Dermis microvascular lymphatic vessel endothelial cell (primary cell): ENCODE measurements at places on chromosomes 3 and 15. TPM values are rescaled to one million over a fixed set of nuclear protein-coding genes. Genes with fewer than 3 reads are reported as not detected.

Gene C3orf20
- total RNA-seq: not detected in 2 replicates

Gene ZNF662
- total RNA-seq: 1.0 and 2.4 TPM in 2 replicates

Gene PRKCD
- 1.9 and 3.0 TPM in 2 replicates for total RNA-seq

Gene SCAANT1
- not detected in 2 replicates for total RNA-seq

Gene SPTBN5
- 0.63 and 2.7 TPM in 2 replicates for total RNA-seq

Gene HTR3E
- not detected in 2 replicates for total RNA-seq

Gene MORC1
- total RNA-seq: not detected in 2 replicates

Gene PRRT3
- total RNA-seq: 0.51 and 0.63 TPM in 2 replicates

Gene BFSP2
- not detected in 2 replicates for total RNA-seq

Gene SERPINI2
- total RNA-seq: not detected in 2 replicates

Gene C3orf22
- not detected in 2 replicates for total RNA-seq

- no peak for DNase-seq
Observed at GRCh38 chr3:140424211-140424610, 253.7 kb upstream of the TRIM42 start.

DNA sequence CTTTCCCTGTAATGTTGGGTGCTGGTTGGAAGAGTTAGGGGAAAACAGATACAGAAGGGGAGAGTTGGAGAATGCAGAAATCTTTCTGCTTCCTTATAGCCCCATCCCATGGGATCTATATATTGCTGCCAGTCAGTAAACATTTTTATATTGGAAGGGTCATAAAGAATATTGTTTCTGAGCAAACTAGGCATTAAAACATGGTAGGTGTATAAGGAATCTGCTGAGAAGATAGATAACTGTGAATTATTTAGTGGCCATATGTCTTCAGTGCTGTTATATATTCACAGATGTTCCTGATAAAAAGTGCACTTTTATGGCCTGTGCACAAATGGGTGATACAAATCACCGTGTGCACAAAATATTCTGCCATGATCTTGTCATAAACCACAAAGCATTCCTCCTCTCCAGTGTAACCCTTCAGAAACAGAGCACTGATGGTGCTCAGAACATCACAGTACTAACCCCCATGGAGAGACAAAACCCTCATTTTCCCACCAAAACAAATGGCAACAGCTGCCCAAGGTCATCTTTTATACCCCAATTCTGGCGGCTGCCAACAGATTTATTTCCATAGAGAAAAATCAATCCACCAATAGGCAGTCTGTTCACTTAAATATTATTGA is 269.3 kb downstream of the SLC9A9 start:
- DNase-seq: no peak

DNA sequence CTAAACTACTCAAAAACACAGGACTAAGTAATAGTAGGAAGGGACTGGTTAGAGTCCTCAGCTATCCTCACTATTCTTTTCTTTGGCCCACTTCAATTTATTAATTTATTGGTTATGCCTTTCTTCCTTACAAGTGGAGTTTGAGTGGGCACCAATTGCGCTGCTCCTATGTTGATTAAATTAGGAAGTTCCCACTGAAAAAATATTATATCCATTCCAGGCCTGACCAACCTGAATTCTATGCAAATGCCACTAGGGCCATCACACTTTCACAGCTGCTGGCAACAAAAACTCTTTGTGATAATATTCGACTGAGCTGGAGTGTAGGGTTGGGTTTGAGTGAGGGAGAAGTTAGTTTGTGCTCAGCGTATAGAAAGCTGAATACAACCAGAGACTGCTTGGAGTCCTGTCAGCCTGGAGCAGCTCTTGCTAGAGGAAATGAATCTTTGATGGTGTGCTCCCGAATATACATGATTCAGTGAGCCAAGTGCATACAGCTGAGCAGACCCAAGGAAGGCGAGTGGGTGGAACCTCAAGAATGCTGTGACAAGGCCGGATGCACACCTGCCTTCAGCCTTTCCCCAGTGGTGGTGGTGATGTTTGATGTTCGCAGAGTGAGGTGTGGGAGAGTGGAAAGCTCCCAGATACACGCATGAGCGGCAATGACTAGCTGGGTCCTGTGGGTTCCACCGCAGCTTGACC is 1.5 kb downstream of the ARHGEF3 start:
- DNase-seq: peak; percentile 30

GRCh38 chr15:72838311-72838731 is 54.8 kb upstream of the ADPGK start:
- no peak for DNase-seq

- no peak for DNase-seq
Observed at GRCh38 chr15:80667936-80668335, 27.2 kb upstream of the ABHD17C start.

GRCh38 chr3:188752850-188753249 is 418.9 kb upstream of the TPRG1 start:
- no peak for DNase-seq

DNA sequence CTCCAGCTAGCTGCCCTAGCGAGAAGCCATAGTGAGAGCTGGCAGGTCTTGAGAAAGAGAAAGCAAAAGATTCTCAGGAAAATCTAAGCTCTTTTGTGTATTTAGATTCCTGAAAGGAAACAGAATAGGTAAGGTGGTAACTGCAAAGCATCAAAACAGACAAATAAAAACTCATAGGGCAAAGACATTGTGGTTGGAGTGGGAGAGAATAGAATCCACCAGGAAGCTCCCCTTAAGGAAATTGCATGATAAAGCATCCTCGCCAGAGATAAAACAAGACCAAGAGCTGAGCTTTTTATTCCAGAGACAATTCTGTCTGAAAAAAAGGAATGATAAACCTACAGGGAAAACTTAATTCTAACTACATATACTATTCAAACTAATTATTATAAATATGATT is 232.6 kb downstream of the SI start:
- no peak for DNase-seq

GRCh38 chr3:159130108-159130507 is 328.3 kb downstream of the MFSD1 start:
- DNase-seq: no peak

DNA sequence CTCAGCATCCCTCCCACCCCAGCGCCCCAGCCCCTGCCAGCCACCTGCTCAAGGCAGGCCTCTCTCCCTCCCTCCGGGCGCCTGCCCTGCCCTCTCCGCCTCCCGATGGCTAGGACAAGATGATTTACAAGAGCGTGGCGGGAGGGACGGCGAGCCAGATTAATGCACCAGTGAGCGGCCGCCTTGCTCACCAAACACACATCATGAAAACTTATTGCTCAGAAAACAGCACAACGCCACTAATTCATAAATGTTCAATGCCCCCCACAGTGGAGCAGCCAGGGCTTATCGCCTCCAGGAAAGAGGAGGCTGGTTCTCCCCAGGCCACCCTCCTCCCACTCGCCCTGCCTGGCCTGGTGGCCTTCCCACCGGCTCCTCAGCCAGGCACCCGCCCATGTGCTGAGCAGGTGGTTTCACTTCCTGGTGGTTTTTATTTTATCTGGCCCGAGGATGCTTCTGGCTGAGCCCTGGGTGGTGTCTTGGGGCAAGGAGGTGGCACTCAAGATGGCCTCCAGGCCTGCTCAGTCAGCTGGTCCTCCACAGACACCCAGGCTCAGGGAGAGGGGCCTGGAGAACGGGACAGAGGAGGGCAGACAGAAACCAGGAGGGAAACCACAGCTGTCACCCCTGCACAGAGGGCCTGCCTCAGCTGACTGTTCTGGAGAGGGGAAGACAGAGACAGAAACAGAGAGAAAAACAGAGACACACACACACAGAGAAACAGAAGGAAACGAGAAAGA is 284.9 kb downstream of the UACA start:
- DNase-seq: no peak

DNA sequence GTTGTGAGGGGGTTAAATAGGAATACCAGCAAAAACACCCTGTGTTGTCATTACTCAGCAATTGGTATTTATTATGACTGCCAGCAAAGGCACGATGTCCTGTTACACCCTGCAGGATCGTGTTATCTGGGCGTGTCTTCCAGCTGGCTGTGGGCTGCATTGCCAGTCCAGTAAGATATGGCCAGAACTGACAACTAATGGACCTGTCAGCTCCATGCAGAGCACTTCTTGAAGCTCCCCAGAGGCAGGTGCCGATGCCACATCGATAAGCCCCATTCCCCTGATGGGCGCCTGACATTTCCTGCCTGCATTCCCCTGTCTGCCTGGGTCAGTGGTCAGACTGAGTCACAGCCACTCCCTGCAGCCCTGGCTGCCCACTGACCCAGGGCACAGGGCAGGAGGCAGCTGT is 79.7 kb upstream of the RASGRF1 start:
- DNase-seq: peak; percentile 57

GRCh38 chr3:16502347-16502908 is 11.1 kb downstream of the RFTN1 start:
- no peak for DNase-seq

DNA sequence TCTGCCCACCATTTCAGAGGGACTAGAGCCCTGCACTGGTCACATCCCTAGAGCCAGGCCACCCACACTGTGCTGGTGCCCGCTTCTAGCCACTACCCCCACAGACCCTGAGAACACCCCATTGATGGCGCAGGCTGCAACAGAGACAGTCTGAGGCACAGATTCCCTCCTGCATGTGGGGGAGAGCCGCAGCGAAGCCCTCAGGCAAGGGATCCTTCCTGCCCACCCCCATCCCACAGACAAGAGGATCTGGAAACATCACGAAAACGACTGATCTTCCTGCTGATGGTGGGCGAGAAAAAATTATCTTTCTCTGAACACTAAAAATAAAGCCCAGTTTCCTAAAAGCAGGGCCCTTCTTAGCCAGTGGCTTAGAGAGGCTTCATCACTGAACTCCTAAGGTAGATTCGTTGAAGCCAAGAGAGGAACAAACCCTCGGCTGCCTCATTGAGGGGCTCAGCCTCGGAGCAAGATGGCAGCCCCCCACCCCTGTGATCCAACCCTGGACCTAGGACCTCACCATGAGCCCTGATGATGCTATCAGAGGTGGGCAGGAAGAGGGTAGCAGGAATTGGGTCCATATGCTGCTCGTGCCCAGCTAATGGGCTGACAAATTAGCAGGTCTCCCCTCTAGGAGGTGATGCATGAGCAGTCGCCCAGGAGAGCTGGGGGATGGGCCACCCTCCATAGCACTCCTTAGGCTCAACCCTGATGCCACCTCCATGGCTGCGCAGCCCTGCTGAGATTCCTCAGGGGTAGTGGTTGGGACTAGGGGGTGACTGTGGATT is 54.5 kb downstream of the CACNA2D2 start:
- DNase-seq: no peak

DNA sequence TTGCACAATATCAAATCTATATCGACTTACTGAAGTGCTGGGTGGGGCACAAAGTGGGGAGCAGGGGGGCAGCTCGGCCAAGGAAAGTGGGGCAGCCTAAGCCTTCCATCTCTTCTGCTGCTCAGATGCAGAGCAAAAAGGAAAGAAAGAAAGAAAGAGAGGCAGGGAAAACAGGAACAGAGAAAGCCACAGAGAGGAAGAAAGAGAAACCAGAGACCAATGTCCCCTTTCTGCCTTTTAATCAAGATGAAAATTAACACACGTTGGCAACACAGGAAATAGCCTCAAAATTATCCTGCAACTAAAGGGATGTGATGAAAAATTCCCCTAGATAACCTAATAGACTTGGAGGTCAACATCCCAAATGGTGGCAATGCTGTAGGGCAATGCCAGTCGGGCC is 72.2 kb upstream of the RAD18 start:
- DNase-seq: no peak

DNA sequence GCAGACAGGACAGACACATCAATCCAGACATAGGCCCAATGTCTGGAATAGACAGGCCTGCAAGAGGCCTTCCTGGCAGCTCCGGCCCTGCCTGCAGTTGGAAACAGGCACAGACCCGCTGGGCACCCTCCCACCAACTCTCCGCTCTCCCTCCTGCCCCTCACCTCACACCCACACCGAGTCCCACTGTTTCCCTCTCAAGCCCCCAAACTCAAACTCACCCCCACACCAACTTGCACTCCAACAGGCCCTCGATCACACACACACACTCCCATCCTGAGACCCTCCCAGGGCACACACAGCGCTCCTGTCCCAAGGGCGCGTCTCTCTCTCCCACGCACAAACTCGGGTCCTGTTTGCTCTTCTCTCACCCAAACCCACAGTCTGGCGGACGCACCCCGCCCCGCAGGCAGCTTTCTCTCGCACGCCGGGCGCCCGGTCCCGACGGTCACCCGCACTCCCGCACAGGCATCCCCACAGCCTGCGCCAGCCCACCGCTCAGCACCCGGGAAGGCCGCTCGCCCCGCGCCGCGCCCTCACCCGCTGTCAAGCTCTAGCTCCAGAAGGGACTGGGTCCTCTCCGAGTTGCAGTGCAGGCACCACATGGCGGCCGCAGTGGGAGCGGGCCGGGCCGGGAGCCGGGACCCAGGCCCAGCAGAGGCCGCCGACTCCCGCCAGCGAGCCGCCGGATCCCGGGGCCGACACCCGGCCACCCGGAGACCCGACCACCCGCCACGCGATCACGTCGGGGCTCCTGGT is 106.2 kb downstream of the IQSEC1 start:
- no peak for DNase-seq
